ENCODE measurements at places on chromosomes 11 and 22.

DNA sequence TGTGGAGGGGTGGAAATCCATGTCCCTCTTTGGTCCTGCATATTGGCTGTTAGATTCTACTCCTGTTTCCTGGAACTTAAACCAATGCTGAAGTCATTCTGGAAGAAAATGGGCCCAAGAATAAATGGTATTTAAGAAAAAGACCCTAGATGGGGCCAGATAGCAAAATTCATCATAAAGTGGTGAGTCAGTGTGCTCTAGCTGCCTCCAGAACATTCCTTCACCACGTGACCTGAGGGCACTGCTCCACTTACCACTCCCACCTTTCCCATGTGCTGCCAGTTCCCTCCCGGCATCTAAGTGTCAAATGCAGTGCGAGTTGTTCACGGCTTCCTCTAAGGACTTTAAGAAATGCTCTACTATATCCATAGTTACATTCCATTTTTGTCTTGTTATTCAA lies 30.9 kb upstream of the NAP1L4 start:
- no peak for DNase-seq

DNA sequence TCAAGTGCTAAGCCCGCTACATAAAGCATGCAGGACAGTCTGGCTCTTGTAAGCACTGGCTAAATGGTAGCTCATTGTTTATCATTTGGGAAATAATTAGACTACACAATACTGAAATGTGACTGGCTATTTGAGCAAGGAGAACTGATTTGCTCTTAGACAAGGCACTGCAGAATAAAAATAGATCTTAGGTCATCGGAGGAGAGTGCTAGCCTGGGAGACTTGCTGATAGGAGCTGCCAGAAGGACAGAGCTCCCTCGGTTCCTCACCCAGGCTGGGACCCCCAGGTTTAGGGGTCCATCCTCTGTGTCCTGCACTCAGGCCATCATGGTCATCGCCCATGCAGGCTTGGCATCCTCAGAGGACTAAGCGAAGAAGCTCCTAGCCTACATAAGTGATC lies 184.4 kb upstream of the NCAM1 start:
- DNase-seq = no peak

GRCh38 chr11:114668109-114668508 lies 10.2 kb upstream of the NXPE2 start:
- DNase-seq = no peak

DNA sequence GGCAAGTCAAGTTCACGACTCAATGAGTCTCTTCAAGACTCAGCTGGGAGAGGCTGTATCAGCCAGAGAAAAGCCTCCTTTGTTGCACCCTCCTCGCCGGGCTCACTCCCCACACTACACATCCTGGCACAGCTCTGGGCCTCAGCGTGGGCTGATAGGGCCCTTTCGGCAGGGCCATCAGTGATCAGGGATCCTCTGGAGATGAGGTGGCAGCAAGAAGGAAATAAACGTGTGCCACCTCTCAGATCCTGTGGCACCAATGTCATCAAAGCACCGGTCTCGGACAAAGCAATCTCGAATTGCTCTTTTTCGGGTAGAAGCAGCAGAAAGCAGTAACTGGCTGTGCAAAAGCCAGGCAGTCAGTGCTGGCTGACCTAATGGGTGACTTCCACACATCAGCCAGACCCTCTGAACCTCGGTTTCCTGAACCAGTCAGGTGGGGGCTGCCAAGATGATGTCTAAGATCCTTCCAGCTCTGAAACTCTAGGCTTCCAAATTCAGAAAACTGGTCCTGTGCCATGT lies 2.1 kb downstream of the EHD1 start:
- no peak for DNase-seq

DNA sequence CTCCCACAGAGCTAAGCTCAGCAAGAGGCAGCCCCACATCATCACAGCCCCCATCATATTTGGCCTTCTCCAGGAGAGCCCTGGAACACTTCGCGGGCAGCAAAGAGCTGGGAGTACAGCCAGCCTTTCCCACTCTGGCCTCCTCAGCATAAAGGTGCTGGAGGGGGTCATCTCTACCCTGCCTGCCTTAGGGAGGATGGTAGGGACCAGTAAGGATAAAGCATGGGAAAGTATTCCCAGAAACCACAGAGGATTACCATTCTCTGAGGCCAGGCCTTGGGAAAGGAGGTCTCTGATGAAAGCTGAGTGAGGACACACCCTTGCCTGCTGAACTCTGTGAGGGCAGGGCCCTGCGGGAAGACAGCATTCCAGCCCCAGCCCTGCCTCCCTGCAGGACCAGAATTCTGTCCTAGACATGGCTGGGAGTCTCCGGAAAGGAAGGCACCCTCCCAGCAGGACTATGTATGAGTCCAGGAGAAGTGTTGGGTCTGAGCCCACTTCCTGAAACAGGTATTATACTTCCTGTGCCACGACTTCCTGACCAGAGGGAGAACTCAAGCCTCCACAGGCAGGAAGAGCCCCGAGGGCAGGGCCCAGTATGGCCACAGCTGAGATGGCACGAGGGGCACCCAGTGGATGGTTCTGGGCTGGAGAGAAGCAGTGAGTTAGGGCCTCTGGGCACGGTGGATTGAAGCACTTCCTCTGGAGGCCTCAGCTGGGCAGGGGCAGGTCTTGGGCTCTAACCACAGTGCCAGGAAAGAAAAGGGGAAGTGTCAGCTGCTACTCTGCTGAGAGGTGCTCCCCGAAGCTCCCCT lies 12.9 kb upstream of the CASTOR1 start:
- DNase-seq = no peak

- DNase-seq = no peak
Observed at GRCh38 chr11:100367892-100368291, 319.2 kb upstream of the ARHGAP42 start.

DNA sequence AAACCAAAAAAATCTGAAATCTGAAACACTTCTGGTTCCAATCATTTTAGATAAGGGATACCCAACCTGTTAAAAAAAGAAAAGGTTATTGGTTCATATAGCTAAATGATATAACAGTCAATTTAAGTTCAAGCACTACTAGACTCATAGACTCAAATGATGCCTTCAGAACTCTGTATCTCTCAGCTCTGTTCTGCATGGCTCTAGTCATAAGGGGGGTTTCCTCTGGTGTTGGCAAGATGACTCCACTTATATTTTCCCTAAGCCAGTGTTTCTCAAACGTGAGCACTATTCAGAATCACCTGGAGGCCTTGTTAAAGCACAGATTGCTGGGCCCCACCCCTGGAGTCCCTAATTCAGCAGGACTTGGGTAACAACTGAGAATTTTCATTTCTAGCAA lies 11.5 kb upstream of the RRAS2 start:
- DNase-seq = no peak

DNA sequence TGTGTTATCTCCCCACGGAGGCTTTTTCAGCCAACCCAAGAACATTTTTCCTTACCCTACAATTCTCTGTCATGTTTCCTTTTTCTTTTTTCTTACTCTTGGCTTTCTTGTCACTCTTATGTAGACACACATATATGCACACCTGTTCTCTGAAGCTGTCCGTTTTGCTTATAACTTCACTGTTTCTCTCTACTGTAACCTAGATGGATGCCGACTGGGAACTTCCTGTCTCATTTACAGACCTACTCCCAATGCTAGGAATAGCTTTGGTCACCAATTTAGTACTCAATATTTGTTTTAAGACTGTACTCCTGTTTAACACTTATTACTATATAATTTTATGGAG lies 9.9 kb upstream of the CASP12 start:
- no peak for DNase-seq

- no peak for DNase-seq
Observed at GRCh38 chr11:9853929-9854552, 190.2 kb downstream of the SWAP70 start.

DNA sequence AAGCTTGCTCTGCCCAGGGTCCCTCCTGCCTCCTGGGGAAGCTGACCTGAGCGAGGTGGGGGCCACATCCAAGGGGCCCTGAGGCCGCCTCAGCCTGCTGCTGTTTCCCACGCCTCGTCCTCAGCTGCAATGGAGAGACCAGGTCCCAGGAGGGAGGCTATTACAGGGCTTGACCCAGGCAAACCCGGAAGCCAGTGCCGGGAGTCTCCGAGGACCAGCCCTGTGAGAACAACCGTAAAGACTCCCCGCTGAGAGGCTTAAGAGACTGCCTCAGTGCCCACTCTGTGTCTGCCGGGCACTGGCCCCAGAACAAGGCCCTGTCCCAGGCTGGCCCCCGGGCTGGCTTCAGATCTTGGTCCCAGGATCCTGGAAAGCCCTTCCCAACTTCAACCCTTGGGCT lies 124.3 kb upstream of the FGF3 start:
- DNase-seq = no peak

DNA sequence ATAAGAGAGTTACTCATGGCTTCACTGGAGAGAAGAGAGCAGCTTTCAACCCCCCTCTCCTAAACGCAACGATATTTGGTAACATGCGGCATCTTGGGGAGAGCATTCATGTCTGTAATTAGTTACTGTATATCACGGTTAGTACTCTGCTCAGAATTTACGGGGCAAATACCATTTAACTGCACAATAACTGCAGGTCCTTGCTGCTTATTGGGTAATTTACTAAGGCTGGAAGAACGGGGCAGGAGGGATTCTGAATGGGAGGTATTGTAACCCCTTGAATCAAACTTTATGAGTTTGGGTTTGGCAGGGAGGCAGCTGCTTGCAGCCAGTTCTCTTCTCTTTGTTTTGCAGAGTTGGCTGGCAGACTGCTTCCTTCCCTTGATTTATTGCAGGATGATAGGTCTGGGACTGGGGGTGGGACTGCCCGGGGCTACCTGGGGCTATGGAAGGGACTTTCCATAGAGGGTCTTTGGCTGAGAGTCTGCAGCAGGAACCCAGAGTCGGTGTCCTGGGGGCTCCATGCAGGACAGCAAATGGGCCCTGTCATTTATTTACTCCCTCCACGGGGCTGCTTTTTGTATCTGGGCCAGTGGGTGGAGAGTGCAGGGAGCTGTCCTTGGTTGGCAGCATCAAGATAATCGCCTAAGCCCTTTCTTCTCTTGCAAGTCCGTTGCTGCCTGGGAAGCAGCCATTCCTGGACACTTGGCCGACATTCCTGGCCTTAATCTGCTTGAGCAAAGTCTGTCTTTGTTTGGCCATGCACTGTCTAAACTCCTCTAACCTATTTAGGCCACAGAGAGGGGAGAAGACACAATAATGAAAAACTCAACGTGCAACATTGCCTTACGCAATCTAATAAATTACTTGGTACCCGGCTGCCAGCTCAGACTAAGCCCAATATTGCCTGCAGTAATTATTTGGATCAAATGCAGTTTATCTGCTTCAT lies 188.9 kb downstream of the ST3GAL4 start:
- no peak for DNase-seq

GRCh38 chr22:48483764-48484528 lies 1343.7 kb downstream of the BRD1 start:
- DNase-seq = no peak

DNA sequence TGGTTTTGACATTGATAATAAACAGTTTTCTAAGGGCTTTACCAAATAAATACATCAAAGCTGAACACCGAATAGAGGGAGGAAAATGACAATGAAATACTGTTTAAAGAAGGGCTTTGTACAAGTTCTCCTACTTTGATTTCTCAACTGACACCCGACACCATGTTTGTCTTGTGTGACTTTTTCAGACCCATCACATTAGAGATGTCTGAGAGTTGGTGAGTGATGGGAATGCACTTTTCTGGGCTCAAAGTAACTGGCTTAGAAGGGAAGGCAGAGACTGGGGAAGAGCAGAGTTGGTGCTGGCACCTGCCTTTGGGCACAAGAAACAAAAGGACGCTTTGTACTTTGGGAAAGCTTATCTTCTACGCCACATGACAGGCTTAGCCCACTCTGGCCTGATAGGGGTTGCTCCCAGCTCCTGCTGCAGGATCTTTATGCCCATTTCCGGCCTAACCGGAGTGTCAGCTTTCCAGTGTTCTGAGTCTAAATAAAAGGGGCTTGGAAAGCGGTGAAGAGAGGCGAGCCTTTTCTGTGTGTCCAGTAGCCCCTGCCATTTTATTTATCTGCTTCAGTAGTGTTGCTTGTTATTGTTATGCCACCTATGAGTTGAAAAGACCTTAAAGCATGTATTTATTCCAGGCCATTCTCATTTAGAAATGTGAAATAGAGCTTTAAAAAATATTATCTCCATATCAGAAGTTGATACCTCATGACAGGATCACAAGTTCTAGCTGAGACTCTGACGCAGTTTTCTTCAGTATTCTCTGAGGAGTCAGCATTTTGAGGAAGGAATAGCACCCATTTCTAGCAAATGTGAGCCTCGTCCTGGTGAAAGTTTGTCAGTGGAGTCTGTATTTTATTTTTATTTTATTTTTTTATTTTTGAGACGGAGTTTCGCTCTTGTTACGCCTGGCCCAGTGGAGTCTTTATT lies 24.2 kb downstream of the KREMEN1 start:
- no peak for DNase-seq

DNA sequence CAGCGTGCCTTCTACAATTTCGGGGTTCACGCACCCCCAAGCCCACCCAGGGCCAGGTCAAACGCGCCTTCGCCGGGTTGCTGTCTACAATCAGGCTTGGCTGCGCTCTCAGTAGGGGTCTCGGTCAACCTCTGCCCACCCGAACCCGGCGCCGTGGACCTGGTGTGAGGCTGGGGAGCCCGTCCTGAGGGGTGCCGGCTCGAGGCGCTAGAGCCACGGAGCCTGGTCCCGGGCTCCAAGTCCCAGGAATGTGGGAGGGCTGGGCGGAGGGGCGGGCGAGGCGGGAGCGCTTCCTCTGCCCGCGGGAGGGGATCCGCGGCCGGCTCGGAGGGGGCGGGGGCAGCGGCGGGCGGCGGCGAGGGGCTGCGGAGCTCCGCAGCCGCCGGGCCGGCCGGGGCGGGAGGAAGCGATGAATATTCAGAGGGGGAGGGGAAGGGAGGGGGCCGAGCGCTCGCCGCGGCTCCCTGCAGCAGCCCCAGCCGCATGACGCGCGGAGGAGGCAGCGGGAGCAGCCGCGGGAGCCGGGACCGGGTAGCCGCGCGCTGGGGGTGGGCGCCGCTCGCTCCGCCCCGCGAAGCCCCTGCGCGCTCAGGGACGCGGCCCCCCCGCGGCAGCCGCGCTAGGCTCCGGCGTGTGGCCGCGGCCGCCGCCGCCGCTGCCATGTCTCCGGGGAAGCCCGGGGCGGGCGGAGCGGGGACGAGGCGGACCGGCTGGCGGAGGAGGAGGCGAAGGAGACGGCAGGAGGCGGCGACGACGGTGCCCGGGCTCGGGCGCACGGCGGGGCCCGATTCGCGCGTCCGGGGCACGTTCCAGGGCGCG lies at the start of gene PTPRJ:
PTPRJ (plus strand) TSS at position 472 of the 819 bp plus-strand sequence. CDS start 354 bp downstream, outside the sequence.
- no peak for DNase-seq

GRCh38 chr11:80722629-80723028 lies 1281.8 kb upstream of the TENM4 start:
- no peak for DNase-seq

DNA sequence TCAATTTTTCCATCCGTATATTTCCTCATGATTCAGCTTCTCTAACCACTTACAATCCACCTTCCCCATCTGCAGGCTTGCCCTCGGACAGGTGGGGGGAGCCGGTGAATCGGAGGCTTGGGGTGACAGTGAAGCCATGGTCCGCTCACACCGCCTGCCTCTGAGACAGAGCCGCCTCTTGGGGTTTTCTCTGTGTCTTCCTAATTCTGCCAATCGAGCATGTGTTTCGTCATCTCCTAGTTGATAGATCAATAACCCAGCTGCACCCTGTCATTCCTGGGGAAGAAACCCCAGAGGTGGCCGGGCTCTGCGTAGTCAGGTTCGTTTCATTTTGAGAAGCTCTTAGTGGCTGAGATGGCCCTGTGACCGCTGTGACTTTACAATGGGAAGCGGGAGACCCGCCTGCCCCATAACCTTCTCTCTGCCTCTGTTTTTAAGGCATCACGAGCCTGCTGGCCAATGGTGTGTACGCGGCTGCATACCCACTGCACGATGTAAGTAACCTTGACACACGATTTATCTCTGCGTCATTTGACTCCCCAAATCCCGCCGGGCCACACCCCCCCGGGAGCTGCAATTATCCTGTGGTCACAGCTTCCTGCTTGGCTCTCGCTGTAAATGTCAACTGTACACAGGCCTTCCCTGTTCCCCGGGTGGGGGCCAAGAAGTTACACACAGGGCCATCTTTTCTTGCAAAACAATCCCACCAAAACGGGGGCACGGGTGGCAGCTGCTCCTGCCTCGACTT lies 33.3 kb downstream of the ANO1 start:
- DNase-seq = no peak
